ENCODE measurements at places on chromosomes 4 and X.

- DNase-seq, result no peak
Measured at GRCh38 chr4:7464259-7464655, 29.5 kb upstream of the PSAPL1 start.

GRCh38 chr4:52750819-52751486 lies at the start of gene ERVMER34-1:
ERVMER34-1 (minus strand) TSS chr4:52751425; CDS start chr4:52745520, 5,905 bp downstream.
- DNase-seq, result no peak

DNA sequence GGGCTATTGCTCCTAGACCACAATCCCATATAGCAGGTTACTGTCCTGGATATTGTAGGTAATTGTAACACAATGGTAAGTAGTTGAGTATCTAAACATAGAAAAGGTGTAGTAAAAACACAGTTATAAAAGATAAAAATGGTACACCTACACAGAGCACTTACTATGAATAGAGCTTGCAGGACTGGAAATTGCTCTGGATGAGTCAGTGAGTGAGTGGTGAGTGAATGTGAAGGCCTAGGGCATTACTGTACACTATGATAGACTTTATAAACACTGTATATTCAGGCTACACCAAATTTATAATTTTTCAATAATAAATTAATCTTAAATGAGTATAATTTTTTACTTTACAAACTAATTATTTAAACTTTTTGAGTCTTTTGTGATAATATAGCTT lies 425.7 kb downstream of the PABPC4L start:
- DNase-seq, result no peak

DNA sequence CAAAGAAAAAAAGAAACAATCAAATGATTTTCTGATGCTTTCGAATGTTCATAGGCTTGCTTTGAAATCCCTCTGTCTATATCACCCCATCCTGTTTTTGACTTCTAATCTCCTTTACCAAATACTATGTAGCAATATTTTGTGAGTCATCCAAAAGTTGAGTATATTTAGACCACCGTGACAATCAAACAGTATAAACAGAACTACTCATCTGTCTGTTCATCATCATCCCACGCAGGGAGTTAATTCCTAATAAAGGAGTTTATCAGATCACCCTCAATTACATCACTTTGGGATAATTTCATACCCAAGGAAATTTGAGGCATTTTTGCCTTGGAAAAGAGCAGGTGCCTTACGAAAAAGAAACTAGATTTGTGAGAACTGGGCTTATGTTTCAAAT lies 212.9 kb downstream of the CBR4 start:
- no peak for DNase-seq

- DNase-seq, result no peak
Measured at GRCh38 chr4:156983366-156983765, 11.8 kb upstream of the PDGFC start.

DNA sequence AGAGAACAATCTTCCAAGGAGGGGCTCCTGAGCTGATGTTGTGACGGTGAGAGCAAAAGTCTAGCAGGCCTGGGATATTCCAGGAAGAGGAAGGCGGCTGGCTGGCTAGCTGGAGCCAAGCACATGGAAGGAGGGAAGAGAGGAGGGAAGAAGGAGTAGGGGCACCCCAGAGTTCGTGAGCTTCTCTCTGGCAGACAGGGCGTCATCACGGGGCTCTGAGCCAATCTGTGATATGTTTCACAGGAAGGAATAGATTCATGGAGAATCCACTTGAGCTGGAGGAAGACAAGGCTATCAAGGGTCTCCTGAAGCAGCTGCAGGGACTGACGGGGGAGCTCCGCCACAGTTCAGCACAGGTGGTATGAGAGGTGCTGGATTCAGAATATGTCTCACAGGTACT lies 73.6 kb downstream of the DHRSX start:
- DNase-seq, result no peak

DNA sequence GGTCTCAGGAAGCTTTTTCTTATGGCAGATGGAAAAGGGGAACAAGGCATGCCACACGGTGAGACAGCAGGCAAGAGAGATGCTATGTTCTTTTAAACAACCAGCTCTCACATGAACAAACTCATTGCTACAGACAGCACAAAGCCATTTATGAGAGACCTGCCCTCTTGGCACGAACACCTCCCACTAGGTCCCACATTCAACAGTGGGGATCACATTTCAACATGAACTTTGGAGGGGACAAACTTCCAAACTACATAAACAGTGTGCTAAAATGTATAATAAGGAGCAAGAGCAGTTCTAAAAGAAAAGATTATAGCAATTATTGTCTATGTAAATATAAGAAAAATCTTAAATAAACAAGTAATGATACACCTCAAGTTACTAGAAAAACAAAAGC lies 391.8 kb upstream of the CPXCR1 start:
- DNase-seq, result no peak

- no peak for DNase-seq
Measured at GRCh38 chrX:139929876-139930275, 3.0 kb downstream of the ATP11C start.

DNA sequence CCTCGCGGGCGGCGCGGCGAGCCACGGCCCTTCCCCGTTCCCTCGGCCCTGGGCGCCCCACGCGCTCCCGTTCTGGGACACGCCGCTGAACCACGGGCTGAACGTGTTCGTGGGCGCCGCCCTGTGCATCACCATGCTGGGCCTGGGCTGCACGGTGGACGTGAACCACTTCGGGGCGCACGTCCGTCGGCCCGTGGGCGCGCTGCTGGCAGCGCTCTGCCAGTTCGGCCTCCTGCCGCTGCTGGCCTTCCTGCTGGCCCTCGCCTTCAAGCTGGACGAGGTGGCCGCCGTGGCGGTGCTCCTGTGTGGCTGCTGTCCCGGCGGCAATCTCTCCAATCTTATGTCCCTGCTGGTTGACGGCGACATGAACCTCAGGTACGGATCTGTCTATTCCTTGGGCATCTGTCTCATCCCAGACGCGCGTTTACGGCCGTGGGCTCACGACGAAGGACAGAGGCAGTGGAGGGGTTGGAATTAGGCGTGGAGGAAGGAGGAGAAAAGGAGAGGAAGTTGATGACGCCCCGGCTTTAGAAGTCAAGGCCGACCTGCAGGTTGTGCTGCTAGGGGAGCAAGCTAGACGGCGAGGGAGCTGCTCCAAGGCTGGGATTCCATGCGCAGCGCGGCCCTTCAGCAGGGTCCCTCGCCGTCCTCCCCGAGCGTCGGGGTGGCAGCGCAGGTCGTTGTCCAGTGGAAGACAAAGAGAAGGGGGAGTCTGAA lies 792 bp downstream of the SLC10A4 start:
- DNase-seq, result no peak

DNA sequence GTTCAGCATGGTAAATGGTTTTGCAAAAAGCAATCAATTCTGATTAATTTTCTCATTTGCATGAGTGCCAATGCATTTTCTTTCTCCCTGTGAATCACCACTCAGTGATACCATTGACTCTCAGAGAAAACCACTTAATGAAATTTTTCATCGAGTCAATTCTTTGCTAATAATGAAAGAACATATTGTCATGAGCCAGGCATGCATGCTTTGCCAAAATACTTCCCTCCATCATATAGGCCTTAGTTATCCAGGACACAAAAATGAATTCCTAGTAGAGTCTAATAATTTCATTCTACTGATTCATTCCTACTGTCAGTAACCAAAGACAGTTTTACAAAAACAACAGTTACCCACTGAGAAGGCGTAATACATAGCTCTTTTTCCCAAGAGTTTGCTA lies 680.0 kb downstream of the TRIML1 start:
- DNase-seq, result no peak

GRCh38 chr4:81211956-81212355 lies 3.1 kb downstream of the PRKG2 start:
- DNase-seq, result no peak

DNA sequence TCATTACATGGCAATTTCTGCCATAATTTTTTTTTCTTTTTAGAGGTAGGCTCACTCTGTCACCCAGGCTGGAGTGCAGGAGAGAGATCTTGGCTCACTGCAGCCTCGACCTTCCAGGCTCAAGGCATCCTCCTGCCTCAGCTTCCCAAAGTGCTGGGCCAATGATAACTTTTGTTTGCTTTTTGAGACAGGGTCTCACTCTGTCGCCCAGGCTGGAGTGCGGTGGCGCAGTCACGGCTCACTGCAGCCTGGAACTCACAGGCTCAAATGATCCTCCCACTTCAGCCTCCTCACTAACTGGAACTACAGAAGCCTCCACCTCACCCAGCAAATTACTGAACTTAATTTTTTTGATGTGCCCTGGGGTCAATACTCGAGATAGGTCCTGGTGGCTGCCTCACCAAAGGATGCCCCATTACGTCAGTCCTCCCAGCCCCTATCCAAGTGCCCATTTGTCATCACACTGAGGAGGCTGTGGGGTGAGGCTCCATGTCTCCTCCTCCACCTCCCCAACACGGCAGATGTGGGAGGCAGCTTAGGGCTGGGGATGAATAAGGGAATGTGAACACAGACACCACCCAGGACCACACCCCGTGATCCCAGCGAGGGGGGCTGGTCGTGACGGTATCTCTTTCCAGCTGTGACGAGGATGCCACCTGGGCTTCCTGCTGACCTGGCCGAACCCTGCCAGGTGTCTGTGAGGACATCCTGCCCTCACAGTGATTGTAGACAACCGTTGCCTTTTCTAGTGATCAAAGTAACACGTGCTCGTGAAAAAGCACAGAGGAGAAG lies 12.4 kb upstream of the NKX1-1 start:
- no peak for DNase-seq

- DNase-seq, result no peak
Measured at GRCh38 chrX:49959602-49960001, 37.2 kb downstream of the CLCN5 start.

DNA sequence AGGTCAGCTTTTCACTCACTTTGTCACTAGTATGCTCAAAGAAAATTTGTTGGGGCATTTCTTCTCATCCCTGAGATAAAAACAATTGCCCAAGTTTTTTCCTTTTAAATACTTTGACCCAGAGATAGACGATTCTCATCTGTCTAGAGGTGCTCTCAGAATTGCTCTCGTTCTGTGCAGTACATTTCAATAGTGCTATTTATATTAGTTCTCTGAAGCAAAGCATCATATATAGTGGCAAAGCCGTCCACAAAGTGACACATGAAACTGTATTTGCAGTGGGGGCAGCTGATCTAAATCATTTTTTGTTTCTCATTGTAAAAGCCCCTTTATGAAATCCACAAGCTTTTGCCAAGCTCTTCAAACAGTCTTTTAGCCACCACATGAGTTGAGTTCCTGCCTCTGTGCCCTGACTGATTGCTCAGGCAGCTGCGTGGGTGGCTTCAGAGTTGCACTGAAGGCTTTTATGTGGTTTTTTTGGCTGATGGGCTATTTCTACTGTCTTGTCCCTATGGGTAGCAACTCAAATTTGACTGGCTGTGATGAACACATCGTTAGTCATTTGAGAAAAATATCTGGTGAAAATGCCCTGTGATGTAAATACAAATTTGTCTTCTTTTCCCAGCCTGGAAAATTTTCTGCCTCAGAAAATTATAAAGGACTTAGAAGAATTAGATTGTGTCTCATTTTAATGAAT lies 119.1 kb upstream of the OTUD4 start:
- no peak for DNase-seq

DNA sequence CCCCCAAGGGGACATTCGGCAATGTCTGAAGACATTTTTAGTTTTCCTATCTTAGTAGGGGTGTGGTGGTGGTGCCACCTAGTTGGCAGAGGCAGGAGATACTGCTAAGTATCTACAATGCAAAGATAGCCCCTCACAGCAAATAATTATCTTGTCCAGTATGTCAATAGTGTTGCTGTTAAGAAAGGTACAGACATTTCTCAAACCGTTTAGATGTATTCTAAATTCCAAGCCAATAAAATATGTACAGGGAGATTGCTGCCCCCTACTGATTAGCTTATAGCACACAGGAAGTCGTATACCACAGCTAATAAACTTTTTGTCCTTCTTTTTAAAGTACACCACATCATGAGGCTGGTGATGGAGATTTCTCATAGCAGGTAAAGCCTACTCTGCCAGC lies 260.5 kb downstream of the TMA16 start:
- DNase-seq, result no peak

- DNase-seq, result no peak
Measured at GRCh38 chr4:55765070-55765469, 54.5 kb upstream of the EXOC1L start.

DNA sequence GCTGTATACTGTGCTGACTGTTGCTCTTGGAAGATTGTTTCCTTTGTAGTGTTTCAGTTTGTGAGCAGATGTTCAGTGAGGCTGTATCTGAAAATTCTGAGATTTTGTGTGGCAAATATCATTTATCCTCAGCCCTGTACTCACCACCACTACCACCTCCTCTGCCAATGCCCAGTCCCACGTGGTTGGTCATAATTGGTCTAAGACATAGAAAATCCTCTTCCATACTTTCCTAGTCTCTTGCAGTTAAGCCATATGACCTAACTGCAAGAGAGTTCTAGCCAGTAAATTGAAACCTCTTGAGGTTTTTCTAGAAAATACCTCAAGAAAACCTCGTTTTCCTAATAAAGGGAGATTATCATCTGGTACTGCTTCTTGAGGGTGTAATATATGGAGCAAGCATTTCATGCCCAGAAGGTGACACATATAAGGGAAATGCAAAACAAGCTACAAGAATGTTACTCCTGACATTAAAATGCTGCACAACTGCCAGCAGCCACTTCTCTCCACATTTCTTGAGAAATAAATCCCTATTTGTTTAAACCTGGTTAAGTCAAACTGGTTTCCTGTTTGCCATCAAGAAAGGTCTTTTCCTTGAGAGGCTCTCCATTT lies 32.8 kb downstream of the ABCE1 start:
- DNase-seq, result no peak

- no peak for DNase-seq
Measured at GRCh38 chr4:36884151-36884550, 360.4 kb upstream of the NWD2 start.

DNA sequence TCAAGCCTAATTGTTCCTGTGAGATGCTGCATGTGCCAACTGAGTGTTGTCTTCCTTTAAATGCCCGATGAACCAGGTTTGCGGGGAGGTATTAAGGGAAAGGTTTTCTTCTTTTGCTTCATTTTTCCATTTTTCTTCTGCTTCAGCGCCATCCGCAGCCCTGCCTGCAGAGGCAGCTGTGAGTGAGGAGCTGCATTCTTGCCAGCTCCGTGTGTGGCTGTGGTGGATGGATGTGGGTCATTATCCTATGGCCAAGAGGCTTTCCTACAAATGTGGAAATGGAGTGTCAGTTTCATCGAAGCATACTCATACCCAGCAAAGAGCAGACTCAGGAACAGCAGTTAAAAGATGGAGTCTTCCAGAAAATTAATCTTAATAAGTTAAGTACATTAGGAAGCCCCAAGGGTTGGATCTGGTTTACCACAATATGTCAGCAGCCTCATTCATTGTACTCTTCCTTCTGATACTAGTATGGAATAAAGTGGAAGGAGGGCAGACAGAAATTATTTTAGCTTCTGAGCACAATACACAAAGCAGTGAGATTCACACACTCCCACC lies 37.6 kb downstream of the TNIP3 start:
- DNase-seq, result no peak

- DNase-seq, result no peak
Measured at GRCh38 chr4:52751487-52751911, 274 bp upstream of the ERVMER34-1 start.

GRCh38 chrX:39931529-39932282 lies 166.1 kb downstream of the BCOR start:
- DNase-seq, result no peak

DNA sequence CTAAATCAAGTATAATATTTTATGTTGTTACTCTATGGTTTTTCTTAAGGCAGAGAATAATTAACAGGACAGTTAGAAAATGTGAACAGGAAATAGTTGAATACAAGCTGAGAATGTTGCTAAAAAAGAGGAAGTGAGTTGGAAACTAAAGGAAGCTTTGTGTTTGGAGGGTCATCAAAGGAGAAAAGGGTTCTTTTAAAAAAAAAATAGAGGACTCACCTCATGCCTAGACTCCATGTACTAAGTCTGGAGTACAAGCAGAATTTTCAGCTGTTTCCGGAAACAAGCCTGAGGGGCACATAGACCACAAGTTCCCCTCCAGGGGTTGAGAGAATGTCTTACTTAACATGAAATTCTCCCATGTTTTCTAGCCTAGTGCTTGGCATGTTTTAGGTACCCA lies 20.1 kb upstream of the MAP7D3 start:
- no peak for DNase-seq
